ENCODE measurements at places on chromosomes 7 and 10.

- DNase-seq = no peak
Measured at GRCh38 chr7:50262916-50263690, 41.4 kb upstream of the IKZF1 start.

DNA sequence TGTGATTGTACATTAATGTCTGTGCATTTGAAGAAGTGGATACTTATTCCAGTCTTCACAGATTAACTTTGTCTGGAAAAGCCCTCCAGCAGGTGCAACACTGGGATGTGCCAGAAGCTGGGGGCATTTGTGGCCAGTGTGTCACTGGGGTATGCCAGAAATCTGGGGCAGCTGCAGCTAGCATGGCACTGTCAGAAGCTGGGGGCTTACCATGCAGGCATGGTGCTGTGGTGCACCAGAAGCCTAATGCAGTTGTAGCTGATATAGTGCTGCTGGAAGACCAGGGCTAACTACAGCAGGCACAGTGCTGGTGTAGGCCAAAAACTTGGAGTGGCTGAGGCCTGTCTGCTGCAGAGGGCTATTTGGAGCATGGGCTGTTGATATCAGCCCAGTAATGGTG, 270.1 kb downstream of the STK31 start:
- no peak for DNase-seq

DNA sequence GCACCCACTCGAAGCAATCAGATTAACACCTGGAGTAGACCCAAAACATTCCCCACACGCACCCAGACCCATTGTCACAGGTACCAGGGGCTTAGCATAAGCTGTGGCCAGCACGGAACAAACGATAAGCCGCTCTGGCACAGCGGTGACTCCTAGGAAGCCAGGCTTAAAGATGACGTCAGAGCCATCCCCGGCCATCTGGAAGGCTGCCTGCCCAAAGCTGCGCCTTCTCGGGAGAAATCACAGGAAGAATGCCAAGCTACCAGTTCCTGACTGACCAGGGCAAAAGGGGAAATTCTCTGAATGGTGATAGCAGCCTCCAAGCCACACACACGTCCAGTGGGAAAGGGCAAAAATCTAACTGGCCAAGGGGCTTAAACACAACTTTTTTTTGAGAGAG, 13.0 kb upstream of the WIPI2 start:
- no peak for DNase-seq

- peak; percentile 97 for DNase-seq
Measured at GRCh38 chr7:139071680-139072079, 35.8 kb upstream of the ZC3HAV1L start.

DNA sequence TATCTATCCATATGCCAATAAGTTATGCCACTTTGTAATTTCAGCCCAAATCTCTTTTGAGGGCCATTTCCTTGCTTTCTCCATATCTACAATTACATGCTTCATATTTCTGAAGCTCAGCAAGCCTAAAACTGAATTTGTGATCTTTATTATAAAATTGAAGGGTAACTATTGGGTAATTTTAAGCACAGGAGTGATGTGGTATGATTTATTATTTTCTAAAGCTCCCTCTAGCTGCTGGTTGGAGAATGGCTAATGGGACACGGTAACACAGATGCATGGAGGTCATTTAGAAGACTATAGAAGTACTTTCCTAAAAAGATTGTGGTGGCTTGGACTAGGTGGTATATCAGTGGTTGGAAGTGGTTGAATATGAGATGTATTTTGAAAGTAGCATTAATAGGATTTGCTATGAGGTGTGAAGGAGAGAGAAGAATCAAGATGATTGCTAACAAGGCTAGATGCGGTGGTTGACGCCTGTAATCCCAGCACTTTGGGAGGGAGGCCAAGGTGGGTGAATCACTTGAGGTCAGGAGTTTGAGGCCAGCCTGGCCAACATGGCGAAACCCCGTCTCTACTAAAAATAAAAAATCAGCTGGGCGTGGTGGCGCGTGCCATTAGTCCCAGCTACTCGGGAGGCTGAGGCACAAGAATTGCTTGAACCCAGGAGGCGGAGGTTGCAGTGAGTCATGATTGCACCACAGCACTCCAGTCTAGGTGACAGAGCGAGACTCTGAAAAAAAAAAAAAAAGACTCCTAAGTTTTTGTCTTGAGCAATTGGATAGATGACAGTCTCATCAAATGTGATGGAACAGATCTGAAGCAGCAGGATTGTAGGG, 13.9 kb downstream of the KLHDC10 start:
- DNase-seq = peak; percentile 22

DNA sequence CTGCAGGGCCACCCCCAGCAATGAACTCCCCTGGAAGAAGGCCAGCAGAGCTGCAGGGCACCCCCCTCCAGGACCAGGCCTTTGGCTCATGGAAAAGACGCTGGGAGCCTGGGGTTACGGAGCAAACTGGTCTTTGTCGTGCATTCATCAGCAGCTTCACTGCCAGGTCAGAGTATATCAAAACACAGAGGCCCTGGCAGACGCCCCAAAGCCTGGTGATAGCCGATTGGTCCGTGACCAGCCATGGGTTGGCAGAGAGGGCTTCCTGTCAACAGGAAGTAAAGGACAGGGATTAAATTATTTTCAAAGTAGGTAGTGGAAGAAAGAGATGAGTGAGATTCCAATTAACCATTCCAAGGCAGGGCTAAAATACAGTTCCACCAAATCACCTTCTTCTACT, 9.0 kb downstream of the PRKAG2 start:
- DNase-seq = no peak

GRCh38 chr10:78596556-78596955, 472.2 kb upstream of the ZMIZ1 start:
- no peak for DNase-seq

- no peak for DNase-seq
Measured at GRCh38 chr7:58086461-58086860, 636.5 kb downstream of the ZNF716 start.

GRCh38 chr7:149884541-149884940, 10.8 kb downstream of the ATP6V0E2 start:
- DNase-seq = no peak

GRCh38 chr7:38215735-38216670, 38.0 kb downstream of the STARD3NL start:
- peak; percentile 76 for DNase-seq

DNA sequence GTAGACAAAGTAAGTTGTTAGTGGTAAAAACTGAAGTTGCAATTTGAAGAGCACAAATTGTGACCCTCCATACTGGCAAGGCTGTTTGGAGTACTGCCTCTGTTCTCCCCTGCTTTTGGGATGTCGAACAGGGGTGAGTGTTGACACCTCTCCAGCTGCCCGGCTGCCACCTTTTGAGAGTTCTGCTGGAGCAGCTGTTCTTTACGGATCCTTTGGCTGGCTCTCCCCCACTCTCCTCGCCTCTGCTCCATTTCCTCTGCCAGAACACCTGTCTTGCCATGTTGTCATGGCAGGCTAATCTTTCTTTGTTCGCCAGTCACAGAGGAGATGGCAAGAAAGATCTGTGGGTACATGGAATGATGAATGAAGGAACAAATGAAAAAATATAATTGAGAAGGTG, 34.9 kb downstream of the INSYN2A start:
- DNase-seq = no peak

GRCh38 chr10:3813267-3813666, 28.3 kb upstream of the KLF6 start:
- DNase-seq = no peak

DNA sequence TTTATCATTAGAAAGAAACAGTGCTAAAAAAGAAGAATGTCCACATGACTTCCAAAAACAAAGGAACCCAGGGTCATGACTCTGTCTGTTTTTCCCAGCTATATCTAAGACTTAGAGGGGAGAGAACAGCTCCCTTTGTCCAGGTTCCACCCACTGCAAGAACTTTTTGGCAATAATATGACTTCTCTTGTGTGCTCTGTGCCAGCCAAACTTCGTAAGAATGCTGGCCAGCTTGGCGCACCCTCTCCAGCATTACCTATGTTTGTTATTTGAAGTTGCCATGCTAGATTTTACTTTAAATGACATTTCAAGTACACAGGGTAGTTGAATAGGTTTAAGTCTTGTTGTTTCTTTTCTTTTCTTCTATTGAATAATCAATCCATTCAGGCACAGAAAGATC, 371.4 kb downstream of the KCNMA1 start:
- no peak for DNase-seq

GRCh38 chr7:118420888-118421287, 196.4 kb downstream of the ANKRD7 start:
- DNase-seq = no peak

DNA sequence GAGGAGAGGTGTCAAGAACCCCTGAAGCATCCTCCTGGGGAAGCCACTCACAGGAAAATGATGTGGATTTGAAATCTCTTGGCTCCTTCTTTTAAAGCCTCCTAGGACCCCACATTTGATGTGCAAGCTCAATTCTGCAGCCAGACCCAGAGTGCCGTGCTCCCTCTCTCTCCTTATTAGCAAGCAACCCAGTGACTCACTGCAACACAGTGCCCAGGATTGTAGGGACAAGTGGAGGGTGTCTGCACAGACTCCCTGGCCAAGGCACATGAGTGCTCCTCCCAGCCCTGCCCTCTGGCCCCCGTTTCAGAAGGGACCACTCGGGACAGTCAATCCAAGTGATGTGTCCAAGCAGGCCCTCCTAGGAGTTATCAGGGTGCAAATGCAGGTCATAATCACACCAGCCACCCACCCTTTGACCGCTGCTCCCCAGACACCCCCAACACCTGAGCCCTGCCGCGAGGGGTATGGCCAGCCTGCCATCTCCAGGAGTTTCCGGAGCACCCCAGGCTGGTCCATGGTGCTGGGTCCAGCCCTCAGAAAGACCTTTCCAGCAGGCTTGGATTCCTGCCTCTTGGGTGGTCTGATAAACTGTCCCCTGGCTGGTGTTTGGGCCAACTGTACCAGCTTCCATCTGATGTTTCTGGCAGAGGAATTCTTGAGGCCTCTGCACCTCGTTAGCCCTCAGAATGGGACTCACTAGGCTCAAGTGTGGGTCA, 54.5 kb upstream of the CXCL12 start:
- DNase-seq = no peak

DNA sequence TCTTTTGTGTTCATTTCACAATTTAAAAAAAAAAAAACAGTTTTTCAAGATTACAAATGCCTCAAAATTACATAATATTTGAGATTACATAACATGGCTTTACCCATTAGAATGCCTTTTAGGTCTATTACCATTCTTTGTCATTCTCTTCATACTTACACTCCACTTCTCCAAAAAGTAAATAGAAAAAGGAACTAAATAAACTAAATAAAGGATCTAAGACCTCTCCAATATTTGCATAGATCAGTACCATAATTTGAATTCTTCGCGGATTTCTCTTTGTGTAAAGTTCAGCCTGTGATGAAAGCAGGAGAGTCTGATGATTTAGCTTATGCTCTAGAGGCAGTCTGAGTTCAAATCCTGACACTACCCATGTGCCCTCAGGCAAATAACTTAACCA, 56.4 kb upstream of the C1GALT1 start:
- DNase-seq = no peak

DNA sequence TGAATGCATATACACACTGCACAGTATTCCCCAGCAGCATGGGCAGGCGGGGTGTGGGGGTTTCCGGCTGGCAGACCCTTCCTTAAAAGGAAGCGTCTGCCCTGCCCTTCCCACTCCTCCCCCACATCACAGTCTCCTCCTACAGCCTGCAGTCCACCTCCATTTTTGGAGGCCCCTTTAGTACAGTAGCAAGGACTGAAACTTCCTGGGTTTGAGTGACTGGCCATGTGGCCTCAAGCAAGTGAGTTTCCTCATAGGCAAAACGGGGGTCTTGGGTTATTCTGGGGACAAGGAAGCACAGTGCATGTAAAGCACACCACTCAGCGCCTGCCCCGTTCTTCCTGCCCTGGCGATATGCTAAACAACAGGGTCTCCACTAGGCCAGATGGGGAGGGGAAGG, 62.1 kb upstream of the COL13A1 start:
- no peak for DNase-seq

- no peak for DNase-seq
Measured at GRCh38 chr10:69416695-69417094, at the start of gene TACR2. TACR2 (minus strand) TSS chr10:69416918; CDS start chr10:69416323, 595 bp downstream.

GRCh38 chr10:105017691-105018090, 376.6 kb downstream of the SORCS3 start:
- no peak for DNase-seq
